Germinal center (tissue), 1 donor: ENCODE measurements at places on chromosomes 6 and 20.

DNA sequence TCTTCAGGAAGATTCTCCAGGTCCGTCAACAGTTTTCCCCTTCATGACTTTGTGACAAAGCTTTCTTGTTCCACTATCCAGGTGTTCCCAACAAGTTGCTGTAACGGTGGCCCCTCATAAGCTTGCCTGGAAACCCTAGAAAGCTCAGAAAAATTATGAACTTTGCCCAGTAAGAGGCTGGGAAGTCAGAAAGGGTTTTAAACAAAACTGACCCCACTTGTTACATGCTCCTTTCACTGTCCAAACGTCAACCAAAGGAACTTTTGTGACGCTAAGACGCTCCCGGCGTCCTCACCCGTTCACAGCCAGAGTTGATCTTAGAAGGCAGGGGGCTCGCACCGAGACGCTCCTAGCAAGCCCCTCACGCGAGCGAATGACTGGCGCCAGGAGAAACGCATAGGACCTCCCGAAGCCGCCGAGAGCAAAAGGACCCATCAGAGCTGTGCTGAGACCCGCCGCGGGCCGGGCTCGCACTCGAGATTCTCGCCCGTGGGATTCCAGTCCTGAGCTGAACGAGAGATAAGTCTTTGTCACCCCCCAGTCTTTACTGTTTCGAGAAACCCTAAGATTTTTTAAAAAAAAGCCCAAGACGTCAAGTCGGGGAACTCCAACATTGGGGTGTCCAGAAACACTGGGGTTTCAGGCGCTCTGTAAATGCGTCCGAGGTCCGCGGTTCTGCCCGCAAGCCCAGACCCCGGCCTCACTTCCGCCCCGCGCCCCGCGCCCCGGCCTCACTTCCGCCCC, 544 bp upstream of the ACAT2 start:
- peak; percentile 13 for DNase-seq

GRCh38 chr20:33994222-33994913, 657 bp downstream of the RALY start:
- DNase-seq: peak; percentile 82

DNA sequence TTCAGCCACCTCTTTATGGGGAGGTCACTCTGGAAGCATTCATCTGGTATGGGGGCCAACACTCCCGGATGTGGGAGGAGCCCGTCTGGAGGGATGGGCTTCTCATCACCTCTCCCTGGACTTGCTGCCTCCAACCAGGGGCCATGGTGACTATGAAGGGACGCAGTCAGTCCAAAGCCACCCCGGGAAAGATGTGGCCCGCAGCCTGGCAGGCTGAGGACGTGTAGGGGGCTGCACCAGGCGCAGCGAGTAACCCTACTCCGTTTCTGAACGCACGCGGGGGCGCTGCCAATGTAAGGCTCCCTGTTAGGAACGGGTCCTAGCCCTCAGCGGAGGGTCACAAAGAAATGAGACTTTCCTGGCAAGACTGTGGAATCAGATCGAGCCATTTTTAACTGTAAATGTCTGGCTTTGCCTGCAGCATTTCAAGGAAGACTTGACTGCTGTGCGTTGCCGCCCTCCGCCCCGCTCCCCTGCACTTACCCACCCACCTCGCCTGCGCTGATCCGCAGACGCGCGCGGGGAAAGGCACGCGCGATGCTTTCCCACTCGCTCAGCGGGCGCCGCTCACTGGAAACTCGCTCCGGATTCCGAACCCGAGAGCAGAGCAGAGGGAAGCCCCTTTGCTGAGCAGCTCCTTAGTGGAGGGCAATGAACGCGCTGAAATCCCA, 55.1 kb downstream of the IL20RA start:
- DNase-seq: no peak

DNA sequence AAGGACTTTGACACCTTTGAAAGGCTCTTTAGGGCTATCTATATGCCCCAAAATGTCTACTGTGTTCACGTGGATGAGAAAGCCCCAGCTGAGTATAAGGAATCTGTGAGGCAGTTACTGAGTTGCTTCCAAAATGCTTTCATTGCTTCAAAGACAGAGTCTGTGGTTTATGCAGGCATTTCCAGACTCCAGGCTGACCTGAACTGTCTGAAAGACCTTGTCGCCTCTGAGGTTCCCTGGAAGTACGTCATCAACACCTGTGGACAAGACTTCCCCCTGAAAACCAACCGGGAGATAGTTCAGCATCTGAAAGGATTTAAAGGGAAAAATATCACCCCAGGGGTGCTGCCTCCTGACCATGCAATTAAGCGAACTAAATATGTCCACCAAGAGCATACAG, 65.2 kb downstream of the GCNT2 start:
- no peak for DNase-seq

DNA sequence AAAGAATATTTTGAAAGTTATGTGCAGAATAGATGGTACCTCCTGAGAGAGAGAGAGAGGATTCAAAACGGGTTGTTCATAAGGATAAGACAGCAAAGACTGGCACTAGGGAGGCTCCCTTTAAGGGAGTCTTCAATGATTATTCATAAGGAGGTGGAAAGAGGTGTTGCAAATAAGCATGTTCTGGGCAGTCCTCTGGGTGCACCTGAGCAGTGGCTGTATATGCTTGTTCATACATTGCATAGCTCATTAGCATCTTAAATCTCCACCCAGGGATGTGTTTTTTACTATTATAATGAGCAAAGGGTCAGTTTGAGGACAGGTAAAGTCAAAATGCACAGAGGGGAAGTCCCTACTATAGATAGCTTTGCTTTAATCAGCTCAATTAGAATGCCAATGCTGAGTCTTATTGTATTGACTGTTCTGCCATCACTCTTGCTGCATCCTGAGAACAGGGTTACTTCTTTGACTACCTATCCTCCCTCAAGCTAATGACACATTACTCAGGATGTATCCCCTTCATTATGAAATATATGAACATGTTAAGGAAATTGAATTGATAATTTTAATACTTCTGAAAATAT, 10.0 kb upstream of the SIRPG start:
- DNase-seq: no peak

GRCh38 chr6:81450180-81450579, 302.3 kb downstream of the TENT5A start:
- DNase-seq: no peak

- DNase-seq: no peak
Observed at GRCh38 chr20:25328954-25329498, 61.6 kb downstream of the ABHD12 start.

DNA sequence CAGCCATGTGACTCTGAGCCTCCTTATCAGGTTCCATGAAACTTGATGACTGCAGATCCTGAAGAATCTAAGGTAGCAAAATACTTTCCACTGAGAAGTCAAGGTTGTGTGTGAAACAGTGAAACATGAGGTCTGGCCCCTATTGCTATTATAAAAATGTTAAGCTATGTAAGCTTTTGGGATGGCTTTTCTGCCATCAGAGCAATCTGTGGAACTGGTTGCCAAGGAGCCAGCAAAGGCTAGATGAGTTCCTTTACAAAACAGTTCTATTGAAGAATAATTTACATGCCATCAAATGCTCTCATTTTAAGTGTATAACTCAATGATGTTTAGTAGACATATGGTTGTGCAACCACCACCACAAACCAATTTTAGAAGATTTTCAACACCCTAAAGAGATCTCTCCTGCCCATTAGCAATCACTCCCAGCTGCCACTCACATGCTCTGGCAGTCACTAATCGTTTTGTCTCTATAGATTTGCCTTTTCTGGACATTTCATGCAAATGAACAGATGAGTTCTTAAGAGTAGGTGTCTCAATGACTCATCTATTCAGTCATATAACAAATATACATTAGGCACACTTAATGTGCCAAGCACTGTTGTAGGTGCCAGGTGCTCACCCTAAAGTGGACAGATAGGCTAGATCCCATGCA, 19.9 kb upstream of the MEP1A start:
- DNase-seq: no peak

- DNase-seq: no peak
Observed at GRCh38 chr20:50259705-50260478, 69.3 kb downstream of the CEBPB start.

- DNase-seq: no peak
Observed at GRCh38 chr20:22496817-22497216, 87.6 kb downstream of the FOXA2 start.

- DNase-seq: no peak
Observed at GRCh38 chr6:84549917-84550316, 214.5 kb downstream of the TBX18 start.

GRCh38 chr20:30485331-30486102, 771.9 kb upstream of the DEFB115 start:
- DNase-seq: no peak

DNA sequence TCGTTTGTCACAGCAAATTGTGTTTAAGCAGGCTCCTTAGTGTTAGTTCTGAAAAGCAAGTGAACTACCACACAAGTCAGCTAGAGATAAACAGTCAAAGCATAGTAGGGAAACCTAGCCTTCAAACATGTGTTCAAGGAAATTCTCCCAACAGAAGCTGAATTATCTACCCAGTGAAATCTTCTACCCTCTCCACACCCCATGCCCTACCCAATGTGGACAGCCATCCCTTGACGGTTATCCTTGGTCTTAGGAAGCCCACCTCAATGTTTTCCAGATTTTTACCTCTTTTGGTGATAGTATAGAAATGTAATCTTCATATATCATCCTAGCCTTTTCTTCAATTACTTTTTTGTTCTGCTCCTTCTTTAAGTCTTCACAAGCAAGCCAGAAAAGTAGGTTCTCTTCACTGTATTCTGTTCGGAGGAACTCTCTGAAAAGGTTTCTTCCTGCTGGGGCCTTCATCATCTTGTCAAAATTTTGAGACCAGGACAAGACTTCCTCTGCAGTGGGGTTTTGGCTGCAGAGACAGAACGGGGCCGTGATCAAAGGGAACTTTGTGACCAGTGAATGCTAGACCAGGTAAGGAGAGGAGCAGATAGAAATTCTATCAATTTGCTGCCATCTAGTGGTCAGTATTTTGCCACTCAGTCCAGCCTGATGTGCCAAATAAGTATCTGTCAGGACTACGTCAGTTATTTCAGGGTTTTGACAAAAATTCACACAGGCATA, 21.6 kb upstream of the MTRF1L start:
- peak; percentile 53 for DNase-seq

- DNase-seq: no peak
Observed at GRCh38 chr20:47557791-47558190, 56.1 kb downstream of the NCOA3 start.

DNA sequence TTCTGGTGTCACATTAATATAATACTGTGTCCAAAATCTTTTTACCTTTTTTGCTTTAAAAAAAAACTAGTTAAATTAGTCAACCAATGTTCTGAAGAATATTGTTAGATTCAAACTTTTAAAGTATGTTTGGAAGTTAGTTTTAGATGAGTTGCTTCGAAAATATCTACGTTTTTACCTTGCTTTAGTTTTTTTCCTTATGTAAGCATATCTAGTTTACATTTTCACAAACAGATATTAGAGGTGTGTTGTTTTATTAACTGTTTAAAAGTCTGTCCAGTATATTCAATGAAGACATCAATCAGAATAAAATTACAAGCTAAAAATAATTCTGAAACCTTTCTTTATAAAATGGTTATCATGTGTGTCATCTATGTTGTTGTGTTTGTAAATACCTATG, 375.0 kb upstream of the BTBD3 start:
- no peak for DNase-seq

- DNase-seq: peak; percentile 32
Observed at GRCh38 chr6:7721649-7722048, 4.2 kb upstream of the BMP6 start.

GRCh38 chr20:10524643-10525042, 89.5 kb downstream of the SLX4IP start:
- no peak for DNase-seq

GRCh38 chr6:130577178-130577919, 211.5 kb downstream of the TMEM200A start:
- no peak for DNase-seq

- DNase-seq: no peak
Observed at GRCh38 chr6:110613356-110613755, 136.9 kb upstream of the SLC22A16 start.

DNA sequence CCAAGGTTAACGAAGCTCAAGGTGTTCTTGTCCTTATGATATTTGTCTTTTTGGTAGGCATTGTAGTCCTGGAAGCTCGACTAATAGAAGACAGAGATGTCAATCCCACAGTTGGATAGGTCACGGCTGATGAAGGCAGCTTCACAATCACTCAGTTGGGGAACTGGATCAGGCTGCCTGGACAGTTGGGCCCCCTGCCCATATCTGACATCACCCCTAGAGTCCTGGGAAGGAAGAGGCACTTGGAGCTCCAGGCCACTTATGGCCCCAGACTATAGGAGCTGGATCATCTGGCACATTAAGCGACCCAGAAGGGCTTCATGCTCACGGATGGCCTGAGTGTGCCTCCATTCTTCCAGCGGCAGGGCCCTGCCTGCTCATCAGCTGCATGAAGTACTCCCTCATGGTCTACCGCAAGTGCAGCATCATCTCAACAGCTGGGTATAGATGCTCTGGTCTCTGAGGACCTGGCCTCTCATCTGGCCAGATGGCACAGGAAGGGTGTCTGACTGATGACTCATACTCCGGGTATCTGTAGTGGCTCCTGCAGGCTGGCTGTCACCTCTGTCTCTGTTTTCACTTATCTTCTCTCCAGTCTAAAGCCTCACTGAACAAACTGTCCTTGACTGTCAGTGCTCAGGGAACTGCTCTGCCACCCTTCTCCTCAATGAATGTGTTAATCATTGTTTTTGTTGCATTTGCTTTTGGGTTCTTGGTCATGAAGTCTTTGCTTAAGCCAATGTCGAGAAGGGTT, 29.2 kb upstream of the SSR1 start:
- no peak for DNase-seq

GRCh38 chr6:82603871-82604270, 240.3 kb downstream of the TPBG start:
- DNase-seq: no peak

DNA sequence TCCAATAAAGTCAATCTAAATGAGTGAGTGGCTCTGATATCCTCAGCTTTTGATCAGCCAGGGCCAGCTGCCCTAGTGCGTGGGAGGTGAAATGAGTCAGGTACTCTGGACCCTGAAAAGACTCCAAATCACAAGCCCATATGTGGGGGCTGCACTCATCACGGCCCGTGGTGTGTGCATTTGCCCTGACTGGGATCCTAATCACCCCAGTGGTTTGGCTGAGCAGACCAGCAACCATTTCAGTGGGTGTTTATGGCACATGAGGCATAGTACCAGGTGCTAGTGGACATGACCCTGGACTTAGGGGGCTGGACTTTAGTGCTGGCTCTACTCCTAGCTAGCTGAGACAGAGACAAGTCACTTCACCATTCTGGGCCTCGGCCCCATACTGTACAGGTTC, 39.4 kb downstream of the SCML4 start:
- no peak for DNase-seq

GRCh38 chr6:3293271-3294155, 34.8 kb downstream of the PSMG4 start:
- DNase-seq: no peak

- DNase-seq: no peak
Observed at GRCh38 chr20:35467339-35468224, 12.2 kb downstream of the CEP250 start.

- no peak for DNase-seq
Observed at GRCh38 chr6:103617642-103618041, 1242.1 kb downstream of the HACE1 start.

DNA sequence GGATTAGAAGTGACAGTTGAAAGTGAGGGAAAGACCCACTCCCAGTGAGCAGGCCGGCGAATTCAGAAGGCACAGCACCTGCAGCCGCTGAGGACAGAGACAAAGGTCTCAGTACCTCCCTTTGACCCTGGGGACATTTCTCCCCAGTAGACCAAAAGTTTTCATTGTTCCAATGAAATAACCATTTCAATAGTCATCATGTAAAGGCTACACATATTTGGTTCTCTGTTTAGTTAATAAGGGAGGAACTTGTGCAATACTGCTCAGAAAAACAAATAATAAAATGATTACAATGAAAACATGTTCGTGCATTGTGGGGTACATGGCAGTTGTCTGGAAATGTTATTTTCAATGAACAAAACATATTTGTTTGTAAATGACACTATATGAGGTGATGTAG, 52.5 kb downstream of the EDN1 start:
- DNase-seq: no peak
